ENCODE measurements at places on chromosomes 4 and X.
A peak's percentile ranks its signal among the peaks of the same experiment; 100 is the strongest.

DNA sequence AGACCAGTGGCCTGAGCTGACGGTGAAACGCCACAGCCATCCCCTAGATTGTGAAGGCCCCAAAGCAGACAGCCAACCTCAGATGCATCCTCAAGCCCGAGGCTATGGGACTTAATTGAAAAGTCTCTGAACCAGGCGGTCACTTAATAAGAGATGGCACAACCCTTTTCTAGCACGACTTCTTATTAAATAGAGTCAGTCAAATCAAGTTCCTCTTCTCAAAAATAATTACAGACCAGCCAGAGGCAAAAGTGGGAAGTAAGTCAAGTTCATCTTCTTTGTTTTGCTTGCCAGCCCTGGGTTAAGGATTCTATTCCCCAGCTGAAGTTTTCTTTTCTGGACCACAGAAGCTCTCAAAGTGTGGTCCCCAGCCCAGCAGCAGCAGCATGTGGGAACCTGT is 9.7 kb upstream of the SH3KBP1 start:
- DNase-seq = no peak

DNA sequence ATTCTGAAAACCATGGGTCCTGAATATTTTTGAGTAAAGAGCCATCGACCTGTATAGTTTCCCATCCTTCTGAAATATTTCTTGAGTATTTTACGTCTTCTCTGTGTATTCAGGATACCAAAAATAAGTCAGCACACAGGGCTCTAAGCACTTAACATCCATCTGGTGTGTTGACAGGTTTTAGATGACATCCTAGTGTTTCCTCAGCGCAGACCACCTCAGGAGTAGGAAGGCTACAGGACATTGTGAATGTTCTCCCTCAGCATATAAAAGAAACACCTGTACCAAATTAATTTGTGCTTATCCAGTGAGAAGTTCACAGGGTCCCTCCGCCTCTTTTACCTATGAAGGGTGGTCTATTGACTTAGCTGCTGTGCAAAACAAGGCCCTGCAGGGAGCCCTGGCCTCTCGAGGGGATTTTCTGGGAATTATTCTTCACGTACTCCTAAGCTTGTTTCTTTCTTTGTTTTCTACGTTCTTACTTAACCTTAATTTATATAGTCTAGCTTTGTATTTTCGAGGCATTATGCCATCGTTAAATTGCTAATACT is 241.8 kb downstream of the FBXO8 start:
- DNase-seq = no peak

GRCh38 chr4:212438-213188 is 88.3 kb downstream of the ZNF718 start:
- DNase-seq = no peak

DNA sequence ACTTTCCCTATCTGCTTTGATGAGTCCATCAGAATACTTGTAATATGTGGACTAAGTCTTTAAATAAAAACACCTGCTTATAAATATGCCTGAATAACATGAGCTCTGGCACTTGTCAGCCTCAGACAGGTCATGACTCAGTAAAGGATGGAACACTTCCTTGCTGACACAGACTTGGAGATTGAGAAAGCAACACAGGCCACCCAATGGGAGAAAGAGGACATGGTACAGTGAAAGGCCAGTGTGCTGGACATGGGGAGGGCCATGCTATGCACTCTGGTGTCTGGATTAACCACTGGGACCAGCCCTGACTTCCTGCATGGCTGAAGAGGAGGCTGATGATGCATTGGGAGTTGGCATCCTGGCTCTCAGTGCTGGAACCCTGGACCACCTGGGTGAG is 149.5 kb downstream of the DHRSX start:
- DNase-seq = no peak

GRCh38 chr4:105236916-105237311 is 90.2 kb downstream of the TET2 start:
- DNase-seq = no peak

DNA sequence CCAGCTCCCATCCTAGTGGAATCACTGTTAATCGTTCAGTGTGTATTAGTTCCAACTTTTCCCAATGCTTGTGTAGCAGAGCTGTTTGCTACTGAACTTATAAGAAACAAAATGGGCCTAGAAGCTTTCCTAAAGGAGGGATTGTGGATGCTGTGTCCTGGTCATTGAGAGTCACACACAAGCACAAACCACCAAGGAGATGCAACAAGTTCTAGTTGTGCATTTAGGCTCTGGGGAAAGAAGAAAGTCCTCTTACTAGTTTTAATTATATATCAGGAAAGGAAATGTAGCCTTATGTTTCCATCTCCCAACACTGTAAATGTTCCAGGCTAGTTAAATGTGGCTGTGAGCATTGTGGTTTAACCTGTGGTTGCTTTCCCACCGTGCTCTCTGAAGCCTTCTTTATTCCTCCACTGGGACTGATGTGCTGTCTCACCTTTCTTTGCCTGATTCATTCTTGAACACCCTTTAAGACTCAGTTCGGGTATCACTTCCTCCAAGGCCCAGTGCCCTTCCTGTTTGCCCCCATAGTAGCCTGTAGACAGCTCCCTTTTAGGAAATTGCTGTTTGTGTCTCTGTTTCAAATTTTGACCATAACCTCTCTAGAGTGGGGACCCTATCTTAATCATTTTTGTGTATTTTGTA is 34.3 kb downstream of the ATP10D start:
- DNase-seq = no peak

- no peak for DNase-seq
These were observed 304.7 kb downstream of the SH2D1A start for GRCh38 chrX:124651031-124651430.

GRCh38 chrX:88982933-88983332 is 235.9 kb downstream of the CPXCR1 start:
- DNase-seq = no peak

GRCh38 chr4:112765317-112765974 is 128.5 kb downstream of the LARP7 start:
- DNase-seq = no peak

DNA sequence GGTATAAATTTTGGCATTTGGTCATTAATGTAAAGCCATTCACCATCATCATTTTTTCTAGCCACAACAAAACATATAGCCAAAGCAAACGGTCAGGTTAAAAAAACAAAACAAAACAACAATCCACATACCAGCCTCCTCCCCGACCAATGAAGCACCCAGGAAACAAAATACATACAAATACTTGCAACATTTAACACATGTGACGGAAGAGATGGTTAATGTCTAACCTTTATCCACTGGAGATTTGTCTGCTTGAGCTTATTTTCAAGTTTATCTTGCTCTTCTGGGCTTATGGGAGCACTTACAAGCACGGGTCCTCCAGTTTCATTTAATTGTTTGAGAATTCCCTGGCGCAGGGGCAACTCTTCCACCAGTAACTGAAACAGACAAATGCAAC is 857.5 kb upstream of the FTHL17 start:
- no peak for DNase-seq

- no peak for DNase-seq
These were observed 38.8 kb downstream of the SEC31A start for GRCh38 chr4:82851885-82852750.

- no peak for DNase-seq
These were observed 102.6 kb upstream of the GUCY1A1 start for GRCh38 chr4:155564086-155564485.

- no peak for DNase-seq
These were observed 677 bp upstream of the CENPC start for GRCh38 chr4:67546004-67546356.

DNA sequence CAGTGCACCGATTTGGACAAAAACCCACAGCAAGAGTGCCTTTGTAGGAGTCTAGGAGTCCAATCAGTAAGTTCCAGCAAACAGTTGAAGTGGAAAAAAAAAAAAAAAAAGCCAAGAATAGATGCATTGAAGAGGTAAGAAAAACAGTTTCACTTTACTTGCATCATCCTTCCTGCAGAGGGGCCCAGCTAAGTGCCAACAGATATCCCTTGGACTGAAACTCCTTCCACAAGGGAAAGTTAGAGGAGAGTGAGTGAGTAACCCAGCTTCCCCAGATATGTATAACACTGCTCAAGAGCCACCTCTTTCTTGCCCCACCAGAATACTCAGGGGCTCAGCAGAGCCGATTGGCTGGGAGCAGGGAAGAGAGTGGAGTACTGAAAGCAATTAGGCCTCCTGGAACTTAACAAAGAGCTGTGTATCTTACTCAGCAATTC is 617.7 kb upstream of the SMIM31 start:
- DNase-seq = no peak

- no peak for DNase-seq
These were observed 411.9 kb upstream of the ACTRT1 start for GRCh38 chrX:128464116-128464515.

DNA sequence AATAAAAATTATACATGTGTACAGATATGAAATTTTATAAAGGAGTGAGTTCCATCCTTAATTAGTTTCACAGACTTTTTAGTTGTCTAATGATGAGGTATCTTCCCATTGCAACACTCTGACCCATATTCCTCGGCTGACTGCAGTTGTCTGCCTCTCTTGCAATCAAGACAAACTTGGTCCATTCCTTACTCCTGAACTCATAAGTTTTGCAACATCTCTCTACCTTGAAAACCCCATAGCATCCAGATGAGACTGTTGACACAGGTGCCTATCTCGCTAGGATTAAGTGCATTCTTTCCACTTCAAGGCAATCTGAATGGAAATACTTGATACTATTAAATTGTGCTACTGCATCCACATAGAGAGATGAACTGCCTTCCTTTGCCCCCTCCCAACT is 2.3 kb downstream of the XKRX start:
- DNase-seq = no peak

- no peak for DNase-seq
These were observed 44.3 kb downstream of the IGFBP7 start for GRCh38 chr4:57065730-57066482.

DNA sequence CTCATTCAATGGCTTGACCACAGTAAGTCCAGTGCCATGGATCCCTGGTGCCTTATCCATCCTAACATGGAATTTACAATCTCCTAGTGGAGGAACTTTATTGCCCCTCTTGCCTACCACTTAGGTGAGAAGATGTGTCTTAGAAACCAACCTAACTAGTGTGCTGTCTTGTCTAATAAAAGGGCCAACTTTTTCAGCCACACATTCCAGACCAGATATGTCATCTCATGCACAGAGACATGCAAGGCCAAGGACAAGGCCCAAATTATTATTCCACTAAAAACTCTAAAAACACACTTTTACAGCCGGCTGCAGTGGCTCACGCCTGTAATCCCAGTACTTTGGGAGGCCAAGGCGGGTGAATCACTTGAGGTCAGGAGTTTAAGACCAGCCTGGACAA is 10.6 kb upstream of the PRDX4 start:
- no peak for DNase-seq

GRCh38 chr4:151882072-151882803 is 121.4 kb upstream of the GATB start:
- no peak for DNase-seq

GRCh38 chr4:102076622-102077021 is 268.7 kb downstream of the SLC39A8 start:
- DNase-seq = no peak

DNA sequence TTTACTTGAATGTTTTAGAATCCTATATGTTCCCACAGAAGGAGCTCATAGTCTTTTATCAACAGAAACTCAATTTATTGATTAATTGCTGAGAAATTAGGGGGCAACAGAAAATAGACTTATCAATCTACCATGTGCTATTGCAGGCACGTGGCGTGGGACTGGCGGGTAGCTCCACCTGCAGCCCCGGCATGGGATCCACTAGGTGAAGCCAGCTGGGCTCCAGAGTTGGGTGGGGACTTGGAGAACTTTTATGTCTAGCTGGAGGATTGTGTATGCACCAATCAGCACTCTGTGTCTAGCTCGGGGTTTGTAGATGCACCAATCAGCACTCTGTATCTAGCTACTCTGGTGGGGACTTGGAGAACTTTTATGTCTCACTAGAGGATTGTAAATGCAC is 3.3 kb upstream of the OCIAD1 start:
- DNase-seq = no peak

GRCh38 chr4:187128222-187128621 is 404.6 kb upstream of the FAT1 start:
- no peak for DNase-seq

- no peak for DNase-seq
These were observed 285.7 kb upstream of the TRAM1L1 start for GRCh38 chr4:117370944-117371668.

GRCh38 chr4:100799761-100800539 is 282.1 kb upstream of the EMCN start:
- DNase-seq = no peak

GRCh38 chr4:112058433-112058832 is 86.8 kb upstream of the FAM241A start:
- no peak for DNase-seq

GRCh38 chr4:103397541-103397940 is 199.4 kb upstream of the CENPE start:
- DNase-seq = no peak

GRCh38 chrX:24877854-24878650 is 137.7 kb downstream of the ARX start:
- no peak for DNase-seq

DNA sequence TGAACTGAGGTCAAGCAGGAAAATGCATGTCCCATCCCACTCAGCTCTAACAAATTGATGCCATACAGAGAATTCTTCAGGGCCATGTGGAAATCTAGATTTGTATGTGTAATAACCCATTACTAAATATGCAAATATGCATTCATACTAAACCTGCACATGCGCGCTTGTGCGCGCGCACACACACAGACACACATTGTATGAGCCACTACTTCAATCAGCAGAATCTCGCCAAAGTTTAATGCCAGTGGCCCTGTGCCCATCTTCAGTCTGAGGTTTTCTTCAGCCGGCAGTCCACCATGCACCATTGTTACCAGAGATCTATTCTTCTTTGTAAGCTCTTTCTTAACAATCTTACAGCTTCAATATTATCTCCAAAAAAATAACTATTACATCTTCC is 276.4 kb downstream of the PDGFC start:
- DNase-seq = no peak

GRCh38 chr4:96986816-96987215 is 1146.9 kb downstream of the PDHA2 start:
- no peak for DNase-seq

- DNase-seq = no peak
These were observed 56.0 kb downstream of the TASL start for GRCh38 chrX:30521440-30522182.

GRCh38 chr4:152696764-152697261 is 17.0 kb upstream of the TMEM154 start:
- peak; percentile 48 for DNase-seq

DNA sequence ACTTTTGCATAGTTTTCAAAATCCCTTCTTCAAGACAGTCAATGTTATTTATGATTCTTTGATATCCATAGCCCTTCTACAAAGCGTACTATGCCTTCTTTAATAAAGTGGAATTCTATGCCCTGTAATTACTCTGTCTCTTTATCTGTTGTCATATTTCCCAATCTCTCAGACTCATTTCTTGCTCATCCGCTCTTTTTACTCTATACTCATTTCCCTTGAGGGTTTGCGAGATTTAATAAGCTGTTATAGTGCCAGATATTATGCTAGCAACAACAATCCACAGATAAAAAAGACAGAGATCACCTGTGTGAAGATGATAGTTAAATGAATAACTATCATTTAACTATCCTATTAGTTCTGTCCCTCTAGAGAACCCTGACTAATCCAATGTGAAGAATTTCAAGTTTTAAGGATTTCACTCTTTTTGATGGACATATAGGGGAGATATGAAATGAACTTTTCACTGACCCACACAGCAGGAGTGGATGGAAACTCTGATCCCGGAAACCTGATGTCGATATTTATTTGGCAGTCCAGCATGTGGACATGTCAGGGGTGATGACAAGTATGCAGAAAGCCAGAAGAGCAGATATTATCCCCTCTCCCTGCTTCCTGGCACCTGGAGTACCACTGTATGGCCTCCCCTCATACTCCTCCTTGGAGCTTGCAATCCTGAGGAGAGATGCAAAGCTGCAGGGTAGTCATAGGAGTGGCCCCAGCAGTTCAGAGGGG is 49.7 kb downstream of the TMEM156 start:
- no peak for DNase-seq
